ENCODE measurements at places on chromosomes 3 and 15.
A peak's percentile ranks its signal among the peaks of the same experiment; 100 is the strongest.

GRCh38 chr15:66895794-66896453, 169.5 kb upstream of the SMAD3 start:
- DNase-seq = no peak

DNA sequence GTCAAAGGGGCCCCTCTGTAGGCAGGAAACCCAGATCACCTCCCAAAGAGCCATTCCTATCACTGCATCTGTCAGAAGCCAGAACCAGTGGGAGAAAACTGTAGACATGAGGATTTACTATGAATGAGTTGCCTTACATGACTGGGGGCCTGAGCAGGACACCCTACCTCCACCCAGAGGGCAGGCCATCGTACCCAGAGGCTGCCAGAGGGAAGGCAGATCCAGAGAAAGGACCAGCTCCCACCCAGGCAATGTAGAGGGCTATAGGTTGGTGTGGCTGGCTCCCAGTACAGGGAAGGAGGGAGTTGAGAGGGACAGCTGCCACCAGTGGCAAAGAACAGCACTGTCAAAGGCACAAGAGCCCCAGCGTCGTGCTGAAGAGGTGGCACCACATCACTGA, 233.2 kb downstream of the OCA2 start:
- DNase-seq = no peak

- DNase-seq = no peak
These were observed 25.6 kb upstream of the NLGN1 start for GRCh38 chr3:173371848-173372487.

DNA sequence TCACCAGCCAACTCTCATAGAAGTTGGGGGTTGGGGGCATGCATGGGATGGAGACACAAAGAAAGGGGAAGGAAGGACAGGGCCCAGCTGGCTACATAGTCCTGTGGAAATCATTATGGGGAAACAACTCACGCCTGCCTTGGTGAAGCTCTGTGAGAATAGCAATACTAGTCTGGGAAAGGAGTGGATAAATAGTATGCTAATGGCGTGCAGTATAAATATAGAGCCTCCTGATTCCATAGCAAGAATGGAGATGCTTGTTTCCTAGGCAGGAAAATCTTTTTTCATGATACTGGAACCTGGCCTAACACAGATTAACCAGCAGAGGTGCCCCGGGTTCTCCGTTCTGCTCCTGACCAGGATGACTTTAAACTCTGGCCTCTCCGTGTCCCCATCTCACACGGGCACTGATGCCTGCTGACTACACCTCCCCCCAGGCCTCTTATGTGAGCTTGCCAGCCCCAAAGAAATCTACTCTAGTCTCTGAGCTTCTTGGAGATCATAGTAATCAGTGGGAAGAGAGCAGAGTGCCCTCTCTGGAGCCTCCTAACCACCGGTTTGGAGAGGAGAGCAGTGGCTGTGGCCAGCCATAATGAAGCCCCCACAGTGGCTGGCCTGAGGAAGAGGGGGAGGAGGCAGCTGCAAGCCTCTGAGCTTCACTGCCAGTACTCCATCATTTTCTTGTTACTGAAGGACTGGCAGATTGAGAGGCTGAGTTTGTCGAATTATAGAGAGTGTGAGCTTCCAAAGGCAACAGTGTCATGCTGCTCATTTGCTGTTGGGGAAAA, 355.0 kb upstream of the SEMA6D start:
- DNase-seq = no peak

DNA sequence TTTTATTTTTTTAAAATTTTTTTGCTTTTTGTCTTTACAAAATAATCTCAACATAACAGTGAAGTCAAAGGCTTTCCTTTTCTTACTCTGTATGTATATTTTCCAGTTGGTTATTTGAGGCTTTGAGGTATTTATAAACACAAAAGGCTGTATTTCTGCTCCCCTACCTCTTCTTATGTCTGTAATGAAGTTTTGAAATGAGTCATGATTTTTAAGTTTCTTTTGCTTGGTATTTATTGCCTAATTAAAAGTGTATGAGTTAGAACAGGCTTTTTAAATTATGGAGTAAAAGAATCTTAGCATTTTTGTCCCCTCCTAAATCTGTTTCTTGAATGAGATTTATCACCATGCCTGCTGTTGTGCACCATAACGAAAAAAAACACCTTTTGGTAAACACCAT, 66.0 kb downstream of the DCUN1D1 start:
- DNase-seq = no peak

- no peak for DNase-seq
These were observed 18.4 kb downstream of the SMAD6 start for GRCh38 chr15:66720206-66721010.

DNA sequence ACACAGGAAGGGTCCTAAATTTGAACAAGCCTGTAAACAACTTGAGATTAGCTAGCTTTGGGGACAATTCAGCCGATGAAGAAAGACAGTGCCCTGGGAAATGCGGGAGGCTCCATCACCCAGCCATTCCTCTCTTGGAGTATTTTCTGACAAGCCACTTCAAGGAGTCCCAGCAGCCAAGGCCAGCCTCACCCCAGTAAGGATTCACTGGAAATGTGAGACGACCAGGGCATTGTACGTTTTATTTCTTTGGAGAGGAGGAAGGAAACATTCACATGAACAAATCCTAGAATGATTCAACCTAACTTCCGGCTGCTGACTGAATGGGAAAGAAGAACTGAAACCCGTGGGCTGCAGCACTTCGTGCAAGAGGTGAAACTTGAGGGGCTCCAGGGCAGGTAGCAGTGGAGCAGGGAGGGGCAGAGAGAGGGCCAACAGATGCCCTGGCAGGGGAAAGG, 116.4 kb upstream of the ARHGEF3 start:
- DNase-seq = peak; percentile 72

GRCh38 chr15:74616996-74617395, 1.4 kb downstream of the CLK3 start:
- no peak for DNase-seq

GRCh38 chr15:100997442-100997841, 78.3 kb downstream of the LRRK1 start:
- DNase-seq = no peak

GRCh38 chr3:129984125-129984524, 9.6 kb downstream of the TRH start:
- DNase-seq = no peak

GRCh38 chr3:149553781-149554451, 79.4 kb downstream of the TM4SF4 start:
- no peak for DNase-seq

DNA sequence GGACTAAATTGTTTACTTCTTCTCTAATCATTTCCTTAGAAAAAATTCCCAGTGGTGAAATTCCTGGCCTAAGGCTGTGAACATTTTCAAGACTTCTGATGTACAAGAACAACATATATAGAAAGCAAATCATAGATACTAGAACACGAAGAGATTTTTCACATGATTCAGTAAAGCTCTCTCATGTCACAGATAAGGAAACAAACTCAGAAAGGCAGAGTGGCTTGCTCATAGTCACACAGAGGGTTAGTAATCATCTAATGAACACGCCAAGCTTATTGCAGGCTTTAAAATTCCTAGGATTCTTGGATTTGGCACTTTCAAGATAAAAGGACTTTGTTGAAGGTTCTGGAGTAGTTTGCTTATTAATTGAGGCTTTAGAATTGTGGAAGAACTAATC, 26.2 kb downstream of the CRTAP start:
- DNase-seq = no peak

GRCh38 chr3:165805946-165806561, 31.2 kb downstream of the BCHE start:
- no peak for DNase-seq

GRCh38 chr3:69443457-69443920, 57.6 kb upstream of the FRMD4B start:
- no peak for DNase-seq

GRCh38 chr15:86876387-86876944, 796.8 kb downstream of the AGBL1 start:
- DNase-seq = no peak

DNA sequence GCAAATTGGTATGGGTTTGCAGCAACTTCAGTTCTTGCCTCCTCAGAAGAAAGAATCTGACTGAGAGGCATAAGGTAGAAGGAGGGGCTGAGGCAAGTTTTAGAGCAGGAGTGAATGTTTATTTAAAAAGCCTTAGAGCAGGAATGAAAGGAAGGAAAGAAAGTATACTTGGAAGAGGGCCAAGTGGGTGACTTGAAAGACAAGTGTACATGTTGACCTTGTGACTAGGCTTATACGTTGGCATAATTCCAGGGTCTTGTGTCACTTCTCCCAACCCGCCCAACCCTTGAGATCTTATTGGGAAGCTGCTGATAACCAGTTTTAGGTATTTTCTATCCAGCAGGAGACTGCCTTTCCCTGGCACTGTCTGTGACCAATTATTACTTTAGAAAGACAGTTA, 436.9 kb upstream of the ZNF717 start:
- no peak for DNase-seq

DNA sequence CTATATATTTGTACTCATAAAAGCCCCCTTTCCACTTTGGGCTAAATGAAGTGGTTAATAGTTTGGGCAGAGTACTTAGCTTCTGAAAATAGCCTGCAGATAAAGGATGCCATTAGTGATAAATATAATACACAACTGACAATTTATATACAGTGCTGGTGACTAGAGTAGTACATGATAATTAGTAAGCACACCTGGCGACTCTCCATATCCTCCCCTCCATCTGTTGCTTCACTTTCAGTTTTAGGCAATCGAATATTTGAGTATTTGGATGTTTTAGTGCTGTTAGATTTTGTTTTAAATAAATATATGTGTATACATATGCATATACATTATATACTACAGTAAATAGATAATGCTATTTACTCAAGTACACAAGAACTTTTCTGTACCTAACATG, 35.9 kb upstream of the CHMP2B start:
- DNase-seq = no peak

GRCh38 chr15:98946301-98947255, 61.0 kb downstream of the PGPEP1L start:
- no peak for DNase-seq

- DNase-seq = no peak
These were observed 107.7 kb downstream of the THRB start for GRCh38 chr3:24387000-24387399.

- no peak for DNase-seq
These were observed 33.2 kb downstream of the SCG5 start for GRCh38 chr15:32674681-32675080.

DNA sequence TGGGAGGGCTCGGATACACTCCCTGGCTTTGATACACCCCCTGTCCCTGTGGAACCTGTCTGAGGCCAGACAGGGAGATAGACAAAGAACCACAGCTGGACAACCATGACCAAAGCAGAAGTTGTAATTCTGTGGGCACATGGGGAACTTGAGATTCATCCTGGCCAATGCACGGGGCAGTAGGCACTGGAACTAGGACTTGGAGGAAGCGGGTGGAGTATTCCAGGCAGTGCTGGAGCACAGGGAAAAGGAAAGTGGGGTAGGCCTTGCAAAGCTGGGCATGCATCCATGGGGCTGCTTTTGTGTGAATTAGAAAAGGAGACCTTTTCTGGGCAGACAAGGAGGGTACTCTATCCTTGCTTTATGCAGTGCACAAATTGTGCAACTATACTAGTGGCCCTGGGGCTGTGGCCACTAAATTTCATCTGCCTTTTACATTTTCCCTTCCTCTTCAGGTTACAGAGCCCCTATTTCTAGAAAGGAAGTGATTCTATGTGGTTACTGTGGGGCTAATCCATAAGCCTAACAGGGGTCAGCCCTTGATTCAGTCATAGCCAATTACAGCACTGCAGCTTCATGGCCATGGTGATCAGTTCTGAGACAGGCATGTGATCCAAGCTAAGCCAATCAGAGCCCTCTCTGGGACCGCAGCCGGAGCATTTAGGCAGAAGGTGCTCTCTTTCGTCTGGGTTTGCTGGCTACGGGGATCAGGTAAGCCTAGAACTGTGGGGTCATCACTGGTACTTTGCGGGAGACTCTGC, 21.0 kb downstream of the CRABP1 start:
- no peak for DNase-seq

- DNase-seq = no peak
These were observed 121.3 kb downstream of the STAG1 start for GRCh38 chr3:136630915-136631314.

Data from activated T-cell treated with anti-CD3 and anti-CD28 coated beads, Interleukin-2, amount 50 U/mL, for 24 hours (primary cell).